ENCODE measurements at places on chromosomes 6 and 20.

DNA sequence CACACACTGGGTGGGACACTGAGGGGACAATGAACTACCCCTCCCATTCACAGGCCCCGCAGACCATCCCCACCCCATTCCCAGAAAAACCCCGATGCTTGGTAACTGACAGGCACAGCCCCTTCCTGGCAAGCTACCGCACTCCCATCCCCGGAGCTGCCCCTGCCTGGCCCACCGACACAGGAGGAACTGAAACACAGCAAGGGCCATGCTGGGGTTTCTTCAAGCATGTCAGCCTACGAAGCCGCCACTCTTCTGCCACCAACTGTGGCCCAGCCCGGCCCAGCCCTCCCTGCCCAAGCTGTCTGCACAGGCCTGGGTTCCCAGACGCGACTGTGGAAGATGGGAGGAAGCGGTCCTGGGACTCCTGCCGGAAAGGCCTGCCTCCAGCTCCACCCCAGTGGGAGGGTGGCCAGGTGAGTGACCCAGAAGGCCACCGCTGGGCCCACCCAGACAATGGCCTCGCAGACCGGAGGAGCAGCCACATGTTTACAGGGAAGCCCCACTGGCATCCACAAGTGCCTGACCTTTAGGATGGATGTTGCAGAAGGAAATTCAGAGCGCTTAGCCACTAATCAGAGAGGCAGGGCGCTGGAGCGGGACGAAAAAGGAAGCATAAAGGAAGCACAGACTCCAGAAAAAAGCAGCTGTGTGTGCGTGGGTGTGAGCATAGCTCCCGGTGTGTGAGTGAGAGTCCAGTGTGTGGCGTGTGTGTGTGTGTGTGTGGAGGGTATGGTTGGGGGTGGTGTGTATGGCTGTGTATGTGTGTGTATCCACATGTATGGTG, 91.6 kb downstream of the PRND start:
- DNase-seq = no peak

- no peak for DNase-seq
Measured at GRCh38 chr6:166394036-166394892, 11.5 kb upstream of the MPC1 start.

DNA sequence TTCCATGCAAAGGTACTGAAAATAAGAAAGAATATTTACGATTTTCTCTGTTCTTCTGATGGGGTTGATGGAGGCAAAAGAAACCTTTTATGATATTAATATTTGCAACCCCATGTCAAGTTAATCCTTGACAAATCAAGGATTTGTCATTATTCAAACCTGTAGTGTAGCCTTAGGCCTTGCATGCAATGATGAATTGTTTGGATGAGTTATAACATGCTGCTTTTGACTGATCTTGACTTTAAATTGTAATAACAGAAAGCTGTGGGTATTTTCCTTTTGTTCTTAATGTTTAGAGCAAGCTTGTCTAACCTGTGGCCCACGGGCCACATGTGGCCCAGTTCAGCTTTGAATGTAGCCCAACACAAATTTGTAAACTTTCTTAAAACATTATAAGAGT, 13.0 kb upstream of the BAG2 start:
- DNase-seq = no peak

GRCh38 chr6:145830612-145831011, 16.0 kb upstream of the FBXO30 start:
- DNase-seq = no peak

- no peak for DNase-seq
Measured at GRCh38 chr6:22214314-22214713, 82.5 kb downstream of the PRL start.

DNA sequence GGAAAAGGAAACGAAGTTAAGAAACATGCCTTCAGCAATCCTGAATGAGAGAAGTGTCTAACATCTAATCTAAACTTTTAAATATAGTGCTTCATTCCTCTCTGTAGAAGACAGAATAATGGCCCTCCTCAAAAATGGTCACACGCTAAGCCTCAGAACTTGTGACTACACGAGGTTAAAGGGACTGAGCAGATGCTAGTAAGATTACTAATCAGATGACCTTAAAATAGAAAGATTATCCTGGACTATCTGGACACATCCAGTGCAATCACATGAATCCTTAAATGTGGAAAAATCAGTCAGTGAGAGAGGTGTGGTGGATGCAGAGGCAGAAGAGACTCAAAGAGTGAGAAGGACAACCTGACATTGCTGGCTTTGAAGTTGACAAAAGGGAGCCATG, 126.1 kb downstream of the TBX18 start:
- DNase-seq = no peak

- DNase-seq = no peak
Measured at GRCh38 chr20:23434521-23435313, 4.8 kb upstream of the CSTL1 start.

DNA sequence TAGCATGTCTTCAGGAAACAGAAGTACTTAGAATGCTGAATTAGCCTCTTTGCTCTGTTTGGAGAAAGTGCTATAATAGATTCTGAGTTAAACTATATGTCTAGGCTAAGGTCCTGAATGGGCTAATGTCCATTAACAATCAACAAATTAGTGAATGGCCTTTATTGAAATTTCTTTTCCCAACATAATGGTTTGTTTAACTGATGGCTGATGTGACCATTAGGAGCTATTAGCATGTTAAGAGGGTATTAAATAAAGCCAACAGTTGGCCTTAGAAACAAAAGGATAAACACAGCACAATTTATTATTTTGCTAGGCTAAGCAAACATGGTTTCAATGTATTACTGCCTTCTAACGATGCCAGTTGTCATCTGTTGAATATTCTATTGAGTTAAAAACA, 234.3 kb upstream of the HS3ST5 start:
- DNase-seq = no peak

- no peak for DNase-seq
Measured at GRCh38 chr20:6582449-6582848, 185.0 kb upstream of the BMP2 start.

DNA sequence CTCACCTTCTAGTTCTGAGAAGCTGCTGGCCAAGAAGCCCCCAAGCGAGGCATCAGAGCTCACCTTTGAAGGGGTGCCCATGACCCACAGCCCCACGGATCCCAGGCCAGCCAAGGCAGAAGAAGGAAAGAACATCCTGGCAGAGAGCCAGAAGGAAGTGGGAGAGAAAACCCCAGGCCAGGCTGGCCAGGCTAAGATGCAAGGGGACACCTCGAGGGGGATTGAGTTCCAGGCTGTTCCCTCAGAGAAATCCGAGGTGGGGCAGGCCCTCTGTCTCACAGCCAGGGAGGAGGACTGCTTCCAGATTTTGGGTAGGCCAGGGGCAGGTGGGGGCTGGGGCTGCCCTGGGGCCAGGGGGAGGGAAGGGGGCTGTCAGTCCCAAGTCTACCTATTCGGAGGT, 2.3 kb downstream of the MYLK2 start:
- no peak for DNase-seq

GRCh38 chr6:85464722-85465150, 14.9 kb downstream of the NT5E start:
- DNase-seq = no peak

- no peak for DNase-seq
Measured at GRCh38 chr6:16305788-16306187, 67.4 kb downstream of the GMPR start.

Measured in skin of body (tissue), 3 donors.